ENCODE measurements at places on chromosomes 12 and 14.

GRCh38 chr14:77267937-77268699 is 2.9 kb downstream of the NGB start:
- no peak for DNase-seq

GRCh38 chr14:99136047-99136400 is 136.0 kb downstream of the BCL11B start:
- DNase-seq, result no peak

DNA sequence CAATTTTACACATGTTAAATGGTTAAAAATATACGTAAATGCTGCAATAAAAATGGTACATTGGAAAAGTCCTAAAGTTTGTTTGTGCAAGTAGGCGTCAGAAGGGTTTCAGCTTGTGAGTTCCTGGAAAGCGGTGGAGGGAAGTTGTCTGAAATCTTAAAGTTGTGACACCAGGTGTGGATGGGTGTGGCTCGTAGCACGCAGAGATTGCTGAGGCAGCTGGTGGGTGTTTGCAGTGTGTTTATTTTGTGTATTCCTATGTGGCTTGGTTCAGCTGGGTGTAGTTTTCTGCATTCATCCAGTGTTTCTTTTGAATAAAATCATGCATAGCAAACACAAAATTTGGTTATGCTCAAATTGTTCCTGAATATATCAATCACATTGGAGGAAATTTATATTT is 136.8 kb upstream of the TBX3 start:
- no peak for DNase-seq

DNA sequence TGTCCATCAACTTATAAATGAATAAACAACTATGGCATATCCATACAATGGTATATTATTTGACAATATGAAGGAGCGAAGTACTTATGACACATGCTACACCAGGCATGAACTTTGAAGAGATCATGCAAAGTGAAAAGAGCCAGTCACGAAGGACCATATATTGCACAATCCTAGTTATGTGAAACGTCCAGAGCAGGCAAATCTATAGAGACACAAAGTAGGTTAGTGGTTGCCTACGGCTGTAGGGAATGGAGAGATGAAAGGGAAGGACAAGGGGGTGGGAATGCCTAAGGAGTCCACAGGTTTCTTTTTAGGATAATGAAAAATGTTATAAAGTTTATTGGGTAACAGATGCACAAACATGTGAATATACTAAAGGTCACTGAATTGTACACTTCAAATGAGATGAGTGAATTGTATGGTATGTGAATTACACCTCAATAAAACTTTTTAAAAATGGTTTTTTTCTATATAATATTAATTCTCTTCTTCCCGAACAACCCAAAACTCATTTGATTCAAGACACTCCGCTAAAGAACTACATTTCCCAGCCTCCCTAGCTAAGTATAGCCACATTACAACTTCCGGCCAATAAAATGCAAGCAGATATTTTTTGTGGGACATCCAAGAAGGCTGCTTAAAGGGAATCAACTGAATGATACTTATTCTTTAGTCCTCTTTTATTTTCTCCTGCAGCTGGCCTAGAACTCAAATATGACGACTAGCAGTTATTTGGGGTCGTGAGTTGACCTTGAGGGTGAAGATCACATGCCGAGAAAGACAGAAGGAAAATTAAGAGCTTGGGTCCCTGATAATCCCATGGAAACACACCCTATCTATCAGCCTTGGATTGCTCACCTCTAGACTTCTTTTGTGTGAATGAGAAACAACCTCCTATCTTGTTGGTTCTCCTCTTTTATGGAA is 187.2 kb downstream of the TTC8 start:
- no peak for DNase-seq

DNA sequence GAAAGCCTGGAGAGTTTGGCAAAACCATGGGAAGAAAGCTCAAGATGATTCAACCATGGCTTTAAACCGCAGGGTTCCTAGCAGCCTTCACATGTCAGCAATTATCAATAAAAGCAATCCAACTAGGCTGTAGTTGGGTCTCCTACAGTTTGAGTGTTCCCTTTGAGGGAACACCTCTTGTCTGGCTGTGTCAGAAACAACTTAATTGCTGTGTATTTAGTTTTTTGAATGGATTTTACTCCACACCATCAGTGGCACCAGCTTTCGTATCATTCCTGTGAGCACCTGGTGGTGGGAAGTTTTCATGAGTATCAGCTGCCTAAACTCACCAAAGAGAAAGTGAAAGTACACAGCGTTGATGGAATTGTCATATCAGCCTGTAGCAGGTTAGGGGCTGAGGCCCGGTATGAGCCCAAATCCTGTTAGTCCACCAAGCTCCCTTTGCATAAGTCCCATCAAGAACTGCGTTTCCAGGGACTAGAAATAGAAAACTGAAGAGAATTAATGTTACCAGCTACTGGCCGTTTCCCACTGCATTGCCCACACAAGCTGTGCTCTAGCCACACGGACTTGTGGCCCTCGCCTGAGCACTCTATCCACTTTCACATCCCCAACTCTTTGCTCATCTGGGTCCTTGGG is 10.9 kb upstream of the IL26 start:
- no peak for DNase-seq

Data from AG09309 (cell line).